ENCODE measurements at places on chromosomes 16 and 17.

DNA sequence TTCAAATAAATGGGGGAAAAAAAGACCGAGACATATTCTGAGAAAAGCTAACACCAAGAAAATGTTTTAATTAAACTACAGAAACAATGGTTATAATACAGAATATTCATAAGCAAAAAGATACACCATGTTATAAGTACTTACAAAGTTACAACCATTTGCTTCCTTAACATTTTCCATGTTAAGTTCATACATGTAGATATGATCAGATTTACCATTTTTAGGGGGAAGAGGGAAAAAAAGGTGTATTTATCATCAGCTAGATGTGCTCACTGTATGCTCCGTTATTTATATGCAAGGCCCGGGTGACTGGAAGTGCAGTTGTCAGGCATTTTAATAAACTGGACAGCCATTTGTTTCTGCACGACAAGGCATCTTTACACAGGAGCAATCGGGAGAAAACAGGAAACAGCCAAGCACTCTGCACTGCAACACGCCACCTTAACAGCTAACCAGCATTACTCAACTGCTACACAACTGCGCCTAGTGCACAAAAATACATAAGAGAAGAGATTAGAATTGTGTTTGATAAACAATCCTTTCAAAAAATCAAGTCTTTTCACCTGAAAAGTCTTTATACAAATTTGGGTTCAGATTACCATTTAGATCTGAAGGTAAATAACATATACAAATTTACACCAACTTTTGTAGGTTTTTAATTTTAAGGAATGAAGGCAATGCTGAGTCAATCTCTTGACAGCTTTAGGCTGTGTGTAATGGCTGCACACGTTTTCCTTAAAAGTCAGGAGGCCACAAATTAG lies 2.9 kb downstream of the SRSF2 start:
- no peak for DNase-seq

- no peak for DNase-seq
These were observed 14.4 kb upstream of the MRPS23 start for GRCh38 chr17:57864273-57864672.

- DNase-seq = no peak
These were observed 5.1 kb downstream of the BAHCC1 start for GRCh38 chr17:81400154-81400977.

- DNase-seq = no peak
These were observed 21.2 kb upstream of the BCAS3 start for GRCh38 chr17:60656499-60656898.

DNA sequence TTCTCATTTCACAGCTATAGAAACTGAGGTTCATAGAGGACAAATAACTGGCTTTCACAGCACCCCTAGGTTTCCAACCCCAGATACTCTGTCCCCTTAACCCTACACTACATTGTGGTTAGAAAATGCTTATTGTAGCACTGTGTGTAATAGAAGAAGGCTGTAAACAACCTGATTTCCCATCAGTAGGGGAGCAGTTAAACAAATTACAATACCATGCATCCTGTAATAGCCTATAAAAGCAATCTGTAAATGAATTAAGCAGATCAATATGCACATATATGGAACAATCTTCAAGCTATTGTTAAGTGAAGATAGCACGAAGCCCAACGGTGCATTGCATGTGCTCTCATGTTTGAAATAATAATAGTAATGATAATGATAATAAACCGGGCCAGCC lies 39.2 kb upstream of the XPO6 start:
- DNase-seq = no peak

Data from forelimb muscle (tissue), 1 donor.